ENCODE measurements at places on chromosomes 11 and 22.

DNA sequence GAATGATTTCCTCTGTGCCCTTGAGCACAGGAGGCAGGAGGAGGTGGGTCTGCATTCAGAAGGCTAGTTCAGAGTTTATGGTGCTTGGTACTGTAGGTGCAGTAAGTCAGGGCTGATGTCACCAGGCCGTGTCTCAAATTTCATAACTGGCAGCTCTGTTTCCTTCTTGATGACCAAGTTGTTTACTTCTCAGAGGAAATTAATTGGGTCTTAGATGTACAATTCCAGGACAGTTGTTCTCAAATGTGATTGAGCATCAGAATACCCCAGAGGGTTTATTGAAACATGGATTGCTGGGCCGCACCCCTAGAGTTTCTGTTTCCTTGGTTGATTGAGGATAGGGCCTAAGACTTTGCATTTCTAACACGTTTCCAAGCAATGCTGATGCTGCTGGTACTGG, 6.2 kb downstream of the AMOTL1 start:
- peak; percentile 23 for DNase-seq

GRCh38 chr11:57434640-57435546, 8.0 kb upstream of the SLC43A3 start:
- DNase-seq, result no peak

- DNase-seq, result no peak
Observed at GRCh38 chr11:131299598-131300438, 70.6 kb upstream of the NTM start.

DNA sequence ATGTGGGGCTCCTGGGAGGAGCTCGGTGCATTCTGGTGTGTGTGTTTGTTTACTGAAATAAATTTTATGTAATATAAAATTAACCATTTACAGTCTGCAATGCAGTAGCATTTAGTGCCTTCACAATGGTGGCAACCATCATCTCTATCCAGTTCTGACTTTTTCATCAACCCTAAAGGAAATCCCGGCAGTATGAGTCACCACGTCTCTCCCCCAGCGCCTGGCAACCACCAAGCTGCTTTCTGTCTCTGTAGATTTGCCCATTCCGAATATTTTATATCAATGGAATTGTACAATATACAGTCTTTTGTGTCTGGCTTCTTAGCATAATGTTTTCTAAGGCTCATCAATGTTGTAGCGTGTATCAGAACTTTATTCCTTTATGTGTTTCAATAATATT, 300.5 kb downstream of the MIAT start:
- DNase-seq, result no peak

GRCh38 chr11:13260201-13260962, 17.2 kb upstream of the BMAL1 start:
- no peak for DNase-seq

All from left ventricle myocardium superior (tissue), 1 donor.